ENCODE measurements at places on chromosomes 11 and 22. TPM values are rescaled to one million over a fixed set of nuclear protein-coding genes. Genes with fewer than 3 reads are reported as not detected.

- no peak for DNase-seq
These were observed 51.0 kb downstream of the MYO7A start for GRCh38 chr11:77179048-77179447.

DNA sequence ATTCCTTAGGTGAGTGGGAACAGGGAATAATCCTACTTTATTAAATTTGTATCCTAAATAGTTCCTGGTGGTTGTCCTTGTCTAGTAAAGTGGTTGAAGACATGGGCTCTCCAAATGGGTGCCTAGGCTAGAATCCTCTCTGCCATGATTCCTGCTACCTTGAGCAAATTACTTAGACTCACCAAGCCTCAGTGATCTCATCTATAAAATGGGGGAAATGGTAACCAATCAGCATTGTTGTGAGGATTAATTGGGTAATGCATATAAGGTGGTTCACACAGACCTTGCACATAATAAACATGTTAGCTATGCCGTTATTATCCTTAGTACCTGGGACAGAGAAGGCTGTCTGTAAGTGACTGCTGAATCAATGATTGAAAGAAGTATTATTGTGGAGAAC is 109.9 kb downstream of the FAR1 start:
- no peak for DNase-seq

GRCh38 chr11:2687782-2688191 is 12.0 kb downstream of the KCNQ1OT1 start:
- DNase-seq: no peak

Gene SUSD2
- total RNA-seq: 2.4 TPM

Gene OR5P2
- total RNA-seq: not detected

Gene FADS3
- total RNA-seq: 13.3 TPM

DNA sequence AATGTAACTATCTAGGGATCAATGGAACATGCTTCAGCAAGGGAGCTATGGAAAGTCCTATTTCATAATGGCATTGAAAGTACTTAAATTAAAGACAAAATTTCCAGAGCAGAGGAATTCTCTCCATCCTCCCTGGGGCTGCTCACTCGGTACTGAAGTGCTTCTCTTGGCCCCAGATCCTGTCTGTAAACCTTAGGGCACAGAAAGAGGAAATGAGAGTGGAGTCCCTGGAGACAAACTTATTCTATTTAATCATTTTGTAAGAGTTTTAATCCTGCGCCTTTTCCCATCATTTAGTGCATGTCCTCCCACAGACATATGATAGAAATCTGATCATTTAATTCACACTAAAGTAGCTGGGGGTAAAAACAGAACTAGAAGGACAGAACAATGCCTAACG is 20.9 kb upstream of the PAMR1 start:
- DNase-seq: no peak

Gene MMP1
- 2.9 TPM for total RNA-seq
